Stimulated activated CD4-positive, alpha-beta T cell treated with anti-CD3 and anti-CD28 coated beads, TNF-alpha, amount 100 ng/mL, for 48 hours (primary cell): ENCODE measurements at places on chromosomes 1 and 21.
A peak's percentile ranks its signal among the peaks of the same experiment; 100 is the strongest.

- no peak for DNase-seq
Observed at GRCh38 chr1:115056395-115056798, 26.8 kb downstream of the TSHB start.

DNA sequence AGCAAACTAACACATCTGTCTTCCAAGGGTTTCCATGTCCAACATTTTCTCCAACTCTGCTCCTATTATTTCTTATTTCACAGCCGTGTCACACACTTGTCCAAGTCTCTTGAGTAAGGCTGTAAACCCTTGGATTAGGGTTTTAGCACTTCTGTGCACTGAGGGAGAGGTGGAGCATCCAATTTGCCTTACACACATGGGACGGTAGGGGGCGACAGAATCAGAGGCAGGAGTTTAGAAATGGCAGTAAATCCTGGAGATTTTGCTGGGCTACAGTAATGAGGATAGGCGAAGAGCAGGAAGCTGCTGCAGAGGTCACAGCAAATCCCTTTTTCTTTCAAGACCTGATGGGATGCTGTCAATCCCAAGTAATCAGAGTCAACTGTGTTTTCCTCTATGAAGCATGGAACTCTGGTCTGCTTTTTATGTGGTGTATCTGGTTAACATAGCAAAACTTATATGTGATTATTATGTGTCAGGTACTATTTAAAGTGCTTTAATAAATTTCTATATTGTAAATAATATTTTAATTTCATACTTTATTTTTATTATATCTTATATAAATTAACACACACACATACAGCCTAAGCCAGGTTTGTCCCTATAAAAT, 15.4 kb upstream of the LCE5A start:
- peak; percentile 10 for DNase-seq

GRCh38 chr1:180151508-180151907, 3.2 kb upstream of the QSOX1 start:
- DNase-seq = no peak

DNA sequence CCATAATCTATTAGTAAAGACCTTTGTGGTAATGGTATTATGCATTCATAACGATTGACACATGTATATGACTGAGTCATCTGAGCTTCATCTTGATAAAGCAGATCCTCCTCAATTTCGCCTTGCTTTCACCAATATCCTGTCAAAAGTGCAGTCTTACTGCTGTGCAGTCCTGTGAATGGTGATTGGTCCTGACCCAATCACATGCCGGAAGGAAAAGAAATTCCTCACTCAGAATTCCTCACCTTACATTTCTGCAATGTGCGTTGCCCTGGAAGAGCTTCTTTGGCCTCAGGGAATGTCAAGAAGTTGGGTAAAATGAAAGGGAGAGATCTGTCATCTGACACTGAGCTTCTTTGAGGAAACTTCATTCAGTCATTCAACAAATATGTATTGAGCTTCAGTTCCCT, 121.0 kb upstream of the TSPAN2 start:
- no peak for DNase-seq

GRCh38 chr1:228794173-228794572, 58.9 kb downstream of the RHOU start:
- no peak for DNase-seq

- no peak for DNase-seq
Observed at GRCh38 chr1:241229216-241229615, 127.8 kb downstream of the RGS7 start.

DNA sequence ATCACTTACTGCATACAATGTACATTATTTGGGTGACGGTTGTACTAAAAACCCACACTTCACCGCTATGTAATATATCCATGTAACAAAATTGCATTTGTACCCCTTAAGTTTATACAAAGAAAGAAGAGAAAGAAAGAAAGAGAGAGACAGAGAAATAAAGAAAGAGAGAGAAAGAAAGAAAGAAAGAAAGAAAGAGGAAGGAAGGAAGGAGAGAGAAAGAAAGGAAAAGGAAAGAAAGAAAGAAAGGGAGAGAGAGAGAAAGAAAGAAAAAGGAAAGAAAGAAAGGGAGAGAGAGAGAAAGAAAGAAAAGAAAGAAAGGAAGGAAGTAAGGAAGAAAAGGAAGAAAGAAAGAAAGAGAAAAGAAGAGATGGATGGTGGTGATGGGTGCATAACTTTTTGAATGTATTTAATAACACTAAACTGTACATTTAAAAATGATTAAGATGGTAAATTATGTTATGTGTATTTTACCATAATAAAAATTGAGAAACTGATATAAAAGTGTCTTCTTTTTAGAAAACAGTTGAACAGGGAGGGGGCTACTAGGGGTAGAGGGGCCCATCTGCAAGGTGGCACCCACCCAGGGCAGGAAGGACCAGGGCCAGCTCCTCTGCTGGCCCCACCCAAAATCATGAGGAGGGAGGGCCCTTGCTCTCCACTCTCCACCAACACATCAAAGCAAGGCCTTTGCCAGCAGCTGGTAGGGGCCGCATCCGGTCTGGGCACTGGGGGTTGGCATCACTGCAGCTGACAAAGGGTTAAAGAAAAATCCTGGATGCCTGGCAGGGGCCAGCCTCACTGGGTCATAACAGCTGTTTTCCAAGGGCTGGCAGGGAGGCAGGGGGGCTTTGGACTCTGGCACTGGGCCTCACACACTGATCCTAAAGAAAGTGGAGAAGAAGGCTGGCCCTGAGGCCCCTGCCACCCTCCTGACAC, 153.9 kb upstream of the EDN2 start:
- DNase-seq = no peak

DNA sequence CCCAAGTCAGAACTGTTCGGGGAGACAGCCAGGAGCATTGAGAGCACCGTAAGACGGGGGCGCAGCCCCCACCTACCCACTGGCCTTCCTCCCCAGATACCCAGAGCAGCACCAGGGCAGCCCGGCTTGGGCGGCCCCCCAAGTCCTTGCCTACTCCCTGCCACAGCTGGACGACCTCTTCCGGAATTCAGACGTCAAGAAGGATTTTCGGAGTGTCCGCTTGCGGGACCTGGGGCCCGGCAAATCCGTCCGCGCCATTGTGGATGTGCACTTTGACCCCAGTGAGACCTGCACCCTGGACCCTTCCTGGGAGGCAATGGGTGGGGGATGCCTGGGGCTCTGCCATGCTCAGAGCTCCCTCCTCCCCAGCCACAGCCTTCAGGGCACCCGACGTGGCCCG, 26.7 kb downstream of the RNF223 start:
- no peak for DNase-seq

- no peak for DNase-seq
Observed at GRCh38 chr1:111591937-111592336, 27.7 kb upstream of the RAP1A start.

GRCh38 chr21:34991366-34991957, 57.6 kb downstream of the RUNX1 start:
- DNase-seq = no peak

- DNase-seq = peak; percentile 84
Observed at GRCh38 chr1:44631647-44632539, 42.4 kb downstream of the TMEM53 start.

GRCh38 chr1:241696172-241696814, 44.2 kb downstream of the WDR64 start:
- DNase-seq = no peak

- no peak for DNase-seq
Observed at GRCh38 chr1:54794451-54795355, 6.4 kb downstream of the TTC22 start.

DNA sequence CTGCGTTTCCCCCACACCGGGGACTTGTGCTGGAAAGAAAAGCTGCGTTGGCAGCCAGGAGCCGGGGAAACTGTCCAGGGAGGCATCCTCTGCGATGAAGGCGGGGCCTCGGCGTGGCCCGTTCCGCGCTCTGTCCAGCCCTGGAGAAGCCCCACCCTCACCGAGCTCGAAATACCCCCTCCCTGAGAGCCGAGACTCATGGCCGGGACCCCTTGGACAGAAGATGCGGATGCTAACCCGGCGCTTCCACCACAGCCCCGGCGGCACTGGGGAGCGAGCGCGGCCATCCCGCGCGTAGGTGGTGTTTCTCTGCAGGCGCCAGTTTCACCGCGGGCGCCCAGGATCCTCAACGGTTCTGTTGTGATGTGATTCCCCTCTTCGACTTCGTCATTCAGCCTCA, 31.6 kb downstream of the PDE9A start:
- DNase-seq = no peak

- no peak for DNase-seq
Observed at GRCh38 chr1:49389699-49390098, 613.0 kb upstream of the BEND5 start.

DNA sequence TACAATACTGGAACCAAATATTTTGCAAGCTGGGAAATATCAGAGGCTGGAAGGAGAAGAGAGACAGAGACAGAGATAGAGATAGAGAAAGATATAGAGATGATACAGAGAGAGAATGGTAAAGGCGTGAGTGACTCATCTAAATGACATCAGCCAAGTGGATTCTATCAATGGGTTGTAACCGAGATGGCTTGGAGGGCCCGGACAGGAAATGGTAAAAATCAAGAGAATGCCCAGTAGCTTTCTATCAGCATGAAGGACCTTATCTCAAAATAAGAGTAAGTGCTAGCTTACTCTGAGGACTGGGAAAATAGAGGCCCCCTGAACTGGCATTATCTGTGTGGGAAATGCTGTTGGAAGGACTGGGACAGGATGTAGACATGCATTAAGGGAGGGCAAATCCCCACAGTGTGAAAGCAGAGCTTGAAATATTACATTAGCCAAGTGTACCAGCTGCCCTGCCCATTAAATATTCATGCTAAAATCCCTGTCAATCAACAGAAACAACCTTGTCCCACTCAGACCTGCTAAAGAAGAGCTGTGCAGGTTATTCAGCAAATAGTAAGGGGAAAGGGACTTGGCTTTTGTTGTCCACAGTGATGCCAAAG, 76.6 kb upstream of the ZNF644 start:
- no peak for DNase-seq

DNA sequence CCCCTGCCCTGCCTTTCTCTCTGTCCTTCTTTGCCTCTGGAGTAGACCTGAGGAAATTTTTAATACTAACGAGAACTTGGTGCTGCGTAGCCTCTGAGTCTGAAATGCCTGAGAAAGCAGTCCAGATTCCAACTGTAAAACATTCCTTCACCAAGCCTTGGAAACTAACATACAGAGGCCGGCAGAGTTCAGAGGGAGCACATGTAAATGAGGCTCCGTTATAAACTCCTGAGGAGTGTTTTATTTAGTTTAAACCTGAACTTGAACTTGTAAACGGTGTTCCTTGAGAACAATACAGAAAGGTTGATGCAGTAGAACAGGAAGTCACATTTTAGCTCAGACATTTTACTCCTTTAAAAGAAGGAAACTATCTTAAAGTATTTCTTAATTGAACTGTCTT, 280.7 kb downstream of the TM2D1 start:
- DNase-seq = no peak

DNA sequence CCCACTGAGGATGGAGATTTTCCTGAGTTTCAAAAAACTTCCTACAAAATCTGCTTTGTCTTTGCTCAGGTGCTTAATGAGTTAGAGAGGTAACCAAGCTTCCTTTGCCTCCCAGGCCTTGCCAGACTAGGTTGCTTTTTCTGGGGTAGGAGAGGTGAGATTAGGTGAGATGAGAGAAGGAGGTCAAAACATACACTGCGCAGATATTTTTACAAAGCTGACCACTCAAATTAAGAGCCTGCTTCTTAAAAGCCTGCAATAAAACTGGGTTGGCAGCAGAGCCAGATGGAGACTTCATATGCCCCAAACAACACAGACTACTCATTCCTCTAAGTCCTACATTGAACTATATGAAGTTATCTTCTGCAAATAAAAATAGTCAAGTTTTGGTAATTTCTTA, 352.5 kb downstream of the NUF2 start:
- no peak for DNase-seq

DNA sequence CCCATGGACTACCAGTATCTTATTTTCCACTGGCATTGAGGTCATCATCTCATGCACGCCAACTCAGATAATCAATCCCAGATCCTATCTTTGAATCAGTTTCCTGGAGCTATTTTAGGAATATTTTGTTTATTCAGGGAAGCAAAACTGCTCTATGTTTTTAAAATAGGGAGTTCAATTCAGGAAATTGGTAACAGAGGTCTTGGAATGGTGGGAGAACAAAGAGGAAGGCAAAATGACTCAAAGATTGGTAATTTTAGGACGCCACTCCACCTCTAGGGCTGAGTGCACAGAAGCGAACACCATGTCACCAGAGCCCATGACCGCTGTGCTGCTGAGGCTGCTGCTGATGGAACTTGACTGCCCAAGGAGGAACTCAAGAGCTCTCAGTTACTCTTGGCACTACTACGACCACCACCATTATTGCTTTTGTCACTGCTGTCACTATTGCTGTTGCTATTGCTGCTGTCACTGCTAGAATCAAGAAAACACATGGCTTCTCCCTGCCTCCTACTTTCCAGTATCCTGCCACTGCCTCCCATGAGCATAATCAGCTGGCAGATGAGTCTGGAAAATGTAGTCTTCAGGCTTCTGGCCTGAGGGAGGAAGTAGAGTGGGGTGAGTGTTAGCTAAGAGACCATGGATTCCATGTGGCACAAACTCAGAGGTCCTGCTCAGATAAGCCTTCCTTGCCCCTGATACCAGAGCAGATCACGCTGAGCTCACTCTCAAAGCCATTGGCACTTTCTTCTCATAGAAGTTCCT, 71.6 kb upstream of the CNIH3 start:
- no peak for DNase-seq

GRCh38 chr1:244319283-244320132, 132.2 kb downstream of the ADSS2 start:
- peak; percentile 32 for DNase-seq

GRCh38 chr1:16088351-16088911, 15.0 kb upstream of the FAM131C start:
- DNase-seq = no peak

- no peak for DNase-seq
Observed at GRCh38 chr21:30984889-30985288, 53.4 kb downstream of the KRTAP19-8 start.

DNA sequence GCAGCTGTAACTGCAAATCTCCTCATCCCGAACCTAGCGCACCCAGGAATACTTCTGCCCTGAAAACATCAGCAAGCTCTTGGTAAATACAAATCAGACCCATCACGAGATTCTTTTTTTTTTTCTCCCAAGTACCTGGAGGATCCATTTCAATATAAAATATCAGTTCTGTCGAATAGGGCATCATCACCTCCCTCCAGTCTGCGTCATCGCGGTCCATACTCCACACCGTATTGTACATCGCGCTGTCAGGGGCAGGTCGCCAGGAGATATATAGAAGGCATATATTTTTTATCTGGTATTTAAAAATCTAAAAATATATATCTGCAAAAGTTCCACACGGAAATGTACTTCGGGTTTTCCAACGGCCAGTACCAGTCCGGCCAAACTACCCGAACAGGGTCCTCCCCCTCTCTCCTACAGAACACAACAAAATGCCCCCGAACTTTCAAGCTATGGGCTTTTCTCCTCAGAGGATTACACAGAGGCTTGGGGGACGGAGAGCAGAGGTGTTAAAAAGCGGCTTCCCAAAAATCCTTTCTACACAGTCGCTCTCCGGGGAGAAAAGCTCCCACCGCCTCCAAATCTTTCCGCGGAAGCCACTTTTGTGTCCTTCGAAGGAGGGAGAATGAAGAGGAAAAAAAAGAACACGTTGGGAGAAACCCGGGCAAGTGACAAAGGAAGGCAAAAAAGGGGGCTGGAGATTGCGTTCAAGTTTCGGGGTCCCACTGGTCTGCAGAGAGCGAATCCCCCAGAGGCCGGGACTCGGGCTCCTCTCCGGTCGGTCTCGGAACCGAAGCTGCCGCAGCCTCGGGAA, 509 bp downstream of the PIK3R3 start:
- DNase-seq = peak; percentile 20

GRCh38 chr1:209583408-209583807, at the start of gene CAMK1G:
Gene CAMK1G, plus strand, starts transcription at chr1:209583714. Its CDS starts 11,270 bp downstream, at chr1:209594984.
- no peak for DNase-seq
